ENCODE measurements at places on chromosomes 12 and 14. TPM values are rescaled to one million over a fixed set of nuclear protein-coding genes. Genes with fewer than 3 reads are reported as not detected.

Gene MAP3K9
- total RNA-seq: 3.5 TPM

DNA sequence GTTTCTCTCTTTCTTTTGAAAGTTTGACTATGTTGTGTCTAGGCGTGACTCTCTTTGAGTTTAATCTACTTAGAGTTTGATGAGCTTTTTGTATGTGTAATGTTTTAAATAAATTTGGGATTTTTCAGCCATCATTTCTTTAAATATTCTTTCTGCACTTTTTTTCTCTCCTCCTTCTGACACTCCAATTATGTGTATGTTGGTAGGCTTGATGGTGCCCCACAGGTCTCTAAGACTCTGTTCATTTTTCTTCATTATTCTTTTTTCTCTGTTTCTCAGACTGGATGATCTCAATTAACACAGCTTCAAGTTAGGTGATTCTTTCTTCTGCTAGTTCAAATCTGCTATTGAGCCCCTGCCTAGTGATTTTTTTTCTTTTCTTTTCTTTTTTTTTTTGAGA lies 14.5 kb upstream of the CCND2 start:
- no peak for DNase-seq

DNA sequence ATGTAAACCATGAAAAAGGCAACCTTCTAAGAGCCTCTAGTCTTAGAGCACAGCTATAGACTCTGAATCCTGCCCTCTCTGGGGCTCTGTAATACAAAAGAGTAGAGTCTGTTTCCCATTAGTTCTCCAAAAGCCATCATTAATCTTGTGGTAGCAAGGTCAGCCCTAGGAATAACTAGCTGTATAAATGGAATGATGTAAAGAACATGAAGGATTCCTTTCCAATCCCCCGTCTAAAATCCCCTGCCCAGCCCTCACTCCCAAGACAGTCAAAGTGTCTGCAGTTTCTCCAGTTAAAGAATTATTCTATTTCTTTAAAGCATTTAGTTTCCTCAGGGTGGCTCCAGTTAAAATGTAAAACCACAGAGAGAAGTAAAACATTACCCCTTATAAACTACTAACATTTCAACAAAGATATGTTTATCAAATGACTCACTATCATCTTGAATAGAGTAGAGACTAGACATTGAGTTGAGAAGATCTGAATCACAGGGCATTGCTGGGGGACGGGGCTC lies 104.2 kb downstream of the ST8SIA1 start:
- DNase-seq: no peak

Gene NXPH4
- total RNA-seq: 0.49 TPM

Gene ACVRL1
- total RNA-seq: not detected

DNA sequence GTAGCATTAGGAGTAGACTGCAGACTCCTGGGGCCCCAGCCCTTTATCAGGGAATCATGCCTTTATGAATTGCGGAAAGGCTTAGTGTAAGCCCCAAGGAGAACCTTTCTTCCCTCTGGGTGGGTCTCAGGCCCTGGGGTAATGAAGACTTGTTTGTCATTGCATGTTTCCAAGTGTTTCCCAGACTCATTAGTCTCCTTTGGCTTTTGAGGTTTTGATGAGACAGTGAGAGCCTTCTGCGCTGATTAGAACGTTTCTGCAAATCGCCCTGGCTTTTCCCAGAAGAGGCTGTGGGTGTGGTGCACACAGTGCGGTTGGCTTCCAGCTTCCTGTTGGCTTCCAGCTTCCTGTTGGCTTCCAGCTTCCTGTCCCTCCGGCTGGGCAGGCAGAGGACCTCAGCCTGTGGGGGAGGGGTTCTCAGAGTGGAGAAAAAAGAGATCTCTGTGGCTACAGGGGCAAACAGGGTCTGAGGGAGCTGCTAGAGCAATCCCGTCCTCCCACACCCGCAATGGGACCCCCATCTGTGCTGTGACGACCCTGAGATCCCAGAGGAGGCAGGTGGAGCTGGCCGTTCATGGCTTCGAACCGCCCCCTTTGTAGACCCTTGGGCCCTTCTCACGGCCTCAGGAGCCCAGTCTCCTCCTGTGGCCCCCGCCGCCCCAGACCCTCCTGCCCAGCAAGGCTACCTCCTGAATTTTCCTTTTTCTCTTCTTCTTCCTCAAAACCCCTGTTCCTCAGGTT lies 42.1 kb downstream of the GPR68 start:
- no peak for DNase-seq

DNA sequence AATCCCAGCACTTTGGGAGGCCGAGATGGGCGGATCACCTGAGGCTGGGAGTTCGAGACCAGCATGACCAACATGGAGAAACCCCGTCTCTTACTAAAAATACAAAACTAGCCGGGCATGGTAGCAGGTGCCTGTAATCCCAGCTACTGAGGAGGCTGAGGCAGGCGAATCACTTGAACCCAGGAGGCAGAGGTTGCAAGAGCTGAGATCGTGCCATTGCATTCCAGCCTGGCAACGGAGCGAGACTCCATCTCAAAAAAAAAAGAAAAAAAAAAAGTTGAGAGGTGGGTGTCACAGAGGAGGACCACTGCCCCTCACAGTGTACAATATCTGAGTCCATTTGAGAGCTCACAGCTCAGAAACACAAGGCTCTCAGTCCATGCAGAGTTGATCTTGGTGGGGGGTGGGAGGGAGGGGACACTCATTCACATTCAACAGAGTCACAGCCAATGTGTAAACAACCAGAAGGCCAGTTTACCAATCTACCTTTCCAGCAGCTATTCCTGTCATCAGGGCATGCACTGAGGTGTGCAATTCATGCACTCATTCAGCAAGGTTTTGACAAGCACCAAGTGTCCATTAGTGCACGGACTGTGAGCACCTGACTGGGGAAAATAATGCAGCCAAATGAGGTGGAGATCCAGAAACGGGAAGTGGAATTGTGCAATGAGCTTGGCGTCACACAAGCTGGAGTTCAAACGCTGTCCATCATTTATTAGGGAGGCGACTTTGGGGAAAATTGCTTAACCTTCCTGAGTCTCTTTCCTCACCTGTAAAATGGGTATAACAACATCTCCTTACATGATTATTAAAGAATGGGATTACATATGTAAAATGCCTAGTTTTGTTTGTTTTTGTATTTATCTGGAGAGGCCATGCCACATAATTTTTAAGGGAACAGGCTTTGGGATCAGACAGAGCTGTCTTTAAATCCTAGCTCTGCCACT lies 4.4 kb upstream of the EIF5 start:
- no peak for DNase-seq

DNA sequence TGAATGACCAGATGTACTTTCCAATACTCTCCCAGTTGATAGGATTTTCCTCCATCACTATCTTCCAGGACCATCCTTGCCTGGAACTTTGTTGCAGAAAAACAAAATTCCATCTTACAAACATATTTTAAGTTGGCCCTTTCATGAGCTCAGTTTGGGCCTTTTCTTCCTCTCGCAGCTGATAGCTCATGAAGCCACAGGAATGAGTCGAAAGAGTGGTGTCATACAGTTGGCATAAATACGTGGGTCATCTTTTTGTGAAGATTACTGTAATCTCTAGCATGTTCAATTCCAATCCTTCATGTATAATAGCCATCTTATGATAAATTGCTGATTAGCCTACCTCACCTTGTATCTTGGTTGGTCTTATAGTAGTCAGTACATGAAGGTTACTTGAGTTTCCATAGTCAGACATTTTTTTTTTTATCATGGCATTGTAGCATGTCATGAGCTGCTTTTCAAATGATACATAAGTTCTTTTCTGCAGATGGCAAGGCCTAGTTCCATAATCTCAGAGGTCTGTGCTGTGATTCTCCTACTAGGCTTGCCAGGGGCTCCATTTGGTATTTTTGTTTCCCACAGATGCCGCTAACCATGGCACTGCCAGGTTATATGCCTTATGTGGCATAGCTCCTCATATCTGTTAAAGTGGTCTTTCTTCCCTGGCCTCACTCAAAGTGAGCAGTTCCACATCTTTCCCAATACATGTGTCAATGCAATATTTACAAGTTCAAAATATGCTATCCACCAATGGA lies 380.6 kb upstream of the DCN start:
- DNase-seq: no peak

Gene KLRK1
- not detected for total RNA-seq

DNA sequence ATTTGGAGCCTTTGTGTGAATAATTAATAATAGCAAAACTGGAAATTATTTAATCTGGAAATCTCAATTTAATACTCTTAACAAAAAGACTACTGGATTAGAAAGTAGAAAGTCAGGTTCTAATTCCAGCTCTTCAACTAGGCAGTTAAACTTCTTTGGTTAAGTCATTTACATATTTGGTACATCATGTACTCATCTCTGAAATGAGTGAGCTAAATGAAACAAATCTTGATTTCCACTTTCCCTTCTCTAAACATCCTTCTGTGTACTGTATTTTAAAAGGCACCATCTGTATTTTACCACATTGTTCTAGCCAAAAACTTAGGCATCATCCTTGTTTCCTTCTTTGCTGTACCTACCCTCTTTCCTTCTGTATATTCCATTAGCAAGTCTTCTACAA lies 26.9 kb downstream of the CRADD start:
- DNase-seq: no peak

Gene ENDOU
- total RNA-seq: not detected

DNA sequence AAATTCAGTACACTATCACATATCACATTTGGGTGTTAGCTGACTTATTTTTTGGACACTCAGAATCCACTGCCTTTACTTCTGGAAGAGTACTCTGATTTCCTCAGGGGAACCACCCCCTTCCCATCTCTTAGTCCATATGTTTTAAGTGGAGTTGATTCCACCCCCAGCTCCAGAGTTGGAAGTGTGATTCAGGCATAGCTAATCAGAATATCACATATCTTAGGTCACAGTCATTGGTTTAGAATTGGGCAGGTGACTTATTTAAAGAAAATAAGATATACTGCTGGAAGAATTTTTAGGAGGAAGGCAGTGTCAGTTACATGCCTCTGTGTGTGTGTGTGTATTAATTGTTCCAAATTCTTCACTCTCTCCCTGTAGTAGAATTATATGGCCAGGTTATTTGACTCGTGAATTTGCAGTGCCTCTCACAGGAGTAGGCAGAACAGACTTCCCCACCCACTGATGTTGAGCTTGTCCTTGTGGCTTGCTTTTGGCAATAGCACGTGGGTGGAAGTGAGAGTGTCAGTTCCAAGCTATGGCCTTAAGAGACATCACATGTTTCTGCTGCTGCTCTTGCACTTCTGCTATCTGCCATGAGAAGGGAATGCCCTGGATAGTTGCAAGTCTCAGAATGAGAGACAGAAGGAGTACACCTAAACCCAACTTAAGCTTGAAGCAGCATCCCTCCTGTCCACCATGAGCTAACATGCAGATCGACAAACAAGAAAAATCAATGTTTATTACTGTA lies 6.4 kb upstream of the GAS2L3 start:
- DNase-seq: no peak

Gene RDH16
- total RNA-seq: 0.23 TPM

Gene E2F7
- total RNA-seq: 16.9 TPM

Gene SLCO1A2
- not detected for total RNA-seq

DNA sequence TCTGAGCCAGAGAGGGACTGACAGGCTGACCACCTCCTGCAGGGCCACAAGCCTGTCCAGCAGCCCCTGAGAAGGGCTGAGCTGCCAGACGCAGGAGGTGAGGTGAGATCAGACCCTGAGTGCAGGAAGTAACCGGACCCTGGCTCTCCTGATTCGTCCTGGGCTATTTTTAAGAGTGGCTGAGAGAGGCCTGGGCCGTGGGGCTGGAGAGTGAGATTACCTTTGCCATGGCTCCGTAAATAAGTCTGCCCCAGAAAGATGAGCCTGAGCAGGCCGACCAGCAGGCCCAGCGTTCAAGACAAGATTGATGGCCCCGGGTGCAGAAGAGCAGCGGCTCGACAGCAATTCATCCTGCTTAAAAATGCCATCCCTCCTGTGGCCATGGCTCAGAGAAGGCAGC lies 54.2 kb downstream of the SPTB start:
- DNase-seq: no peak

DNA sequence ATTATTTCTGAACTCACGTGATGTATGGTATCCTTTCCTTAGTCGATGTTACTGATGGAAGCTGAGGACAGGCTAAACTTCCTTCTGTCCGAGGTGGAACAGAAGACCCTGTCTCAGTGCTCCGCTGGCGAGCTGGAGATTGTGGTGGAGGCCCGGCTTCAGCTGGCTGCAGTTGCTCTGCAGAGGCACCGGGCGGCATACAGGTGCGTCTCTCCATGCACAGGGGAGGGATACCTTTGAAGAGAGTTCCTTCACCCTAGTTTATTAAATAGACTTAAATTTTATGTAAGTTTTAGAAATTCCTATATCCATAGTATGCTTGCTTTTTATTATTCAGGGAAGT lies 186.7 kb upstream of the NEDD1 start:
- DNase-seq: no peak

DNA sequence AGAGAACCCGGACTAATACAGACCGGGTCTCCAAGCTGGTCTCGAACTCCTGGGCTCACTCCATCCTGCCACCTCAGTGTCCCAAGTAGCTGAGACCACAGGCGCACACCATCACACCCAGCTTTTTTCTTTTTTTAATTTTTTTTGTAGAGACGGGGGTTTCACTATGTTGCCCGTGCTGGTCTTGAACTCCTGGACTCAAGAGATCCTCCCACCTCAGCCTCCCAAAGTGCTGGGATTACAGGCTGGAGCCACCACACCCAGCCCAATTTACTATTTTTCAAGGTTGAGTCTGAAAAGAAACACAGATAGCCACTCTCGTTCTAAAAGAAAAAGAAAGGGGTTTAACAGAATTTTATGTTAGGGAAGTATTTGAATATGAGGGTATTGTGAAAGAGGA lies 1.8 kb downstream of the ERO1A start:
- DNase-seq: no peak

DNA sequence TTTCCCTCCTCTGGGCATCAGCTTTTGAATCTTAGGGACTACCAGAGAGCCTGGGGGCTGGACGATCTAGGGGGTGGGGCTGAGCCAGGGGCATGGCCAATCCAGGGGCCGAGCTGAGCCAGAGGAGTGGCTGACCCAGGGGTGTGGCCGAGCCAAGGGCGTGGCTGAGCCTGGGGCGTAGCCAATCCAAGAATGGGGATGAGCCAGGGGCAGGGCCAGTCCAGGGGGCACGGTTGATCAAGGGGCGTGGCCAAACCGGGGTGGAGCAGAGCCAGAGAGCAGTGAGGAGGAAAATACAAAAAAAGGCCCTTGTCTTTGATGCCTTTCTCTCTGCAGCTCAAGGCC lies 219.3 kb upstream of the NOS1 start:
- DNase-seq: no peak

Gene PZP
- not detected for total RNA-seq

- no peak for DNase-seq
These were observed 202.8 kb downstream of the NUAK1 start for GRCh38 chr12:105935981-105936380.
